ENCODE measurements at places on chromosomes 3 and 15.

- DNase-seq, result no peak
These were observed 1.0 kb upstream of the ISY1 start for GRCh38 chr3:129161860-129162271.

- DNase-seq, result no peak
These were observed 11.8 kb downstream of the AAGAB start for GRCh38 chr15:67242708-67243111.

DNA sequence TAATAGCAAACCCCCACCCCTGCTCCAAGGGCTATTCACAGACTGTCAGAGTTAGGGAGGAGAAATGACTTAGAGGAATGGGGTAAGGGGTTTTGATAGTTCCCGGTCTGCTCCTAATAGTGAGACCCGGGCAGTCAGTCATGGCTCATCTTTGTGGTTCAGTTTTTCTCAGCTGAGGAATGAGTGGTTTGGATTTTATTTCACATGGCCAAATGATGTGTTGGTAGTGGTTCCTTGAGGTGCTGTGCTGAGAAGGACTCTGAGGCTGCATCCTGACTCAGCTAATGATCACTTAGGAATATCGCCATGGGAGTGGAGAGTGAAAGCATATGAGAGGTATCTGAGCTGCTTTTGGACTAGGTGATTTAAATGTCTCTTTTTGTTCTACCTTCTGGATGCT is 80.2 kb downstream of the LPP start:
- DNase-seq, result no peak

- no peak for DNase-seq
These were observed 265.5 kb downstream of the NR2F2 start for GRCh38 chr15:96595951-96596350.

DNA sequence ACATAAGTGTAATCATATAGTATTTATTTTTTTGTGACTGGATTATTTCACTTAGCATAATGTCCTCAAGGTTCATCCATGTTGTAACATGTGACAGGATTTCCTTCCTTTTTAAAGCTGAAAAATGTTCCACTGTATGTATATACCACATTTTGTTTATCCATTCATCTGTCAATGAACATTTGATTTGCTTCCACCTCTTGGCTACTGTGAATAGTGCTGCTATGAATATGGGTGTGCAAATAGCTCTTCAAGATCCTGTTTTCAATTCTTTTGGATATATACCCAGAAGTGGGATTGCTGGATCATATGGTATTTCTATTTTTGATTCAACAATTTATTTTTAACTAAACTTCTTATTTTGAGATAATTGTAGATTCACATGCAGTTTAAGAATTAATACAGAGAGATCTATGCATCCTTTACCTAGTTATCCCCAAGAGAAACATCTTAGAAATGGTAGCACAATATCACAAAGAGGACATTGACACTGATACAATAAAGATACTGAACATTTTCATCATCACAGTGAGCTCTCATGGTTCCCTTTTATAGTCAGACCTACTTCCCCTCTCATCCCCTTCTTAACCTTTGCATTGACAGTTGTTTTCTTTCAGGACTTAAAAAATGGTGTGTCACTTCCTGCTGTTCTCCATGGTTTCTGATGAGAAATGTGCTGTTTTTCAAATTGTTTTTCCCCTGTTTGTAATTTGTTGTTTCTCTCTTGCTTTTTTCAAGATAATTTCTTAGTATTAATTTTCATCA is 90.1 kb downstream of the SATB1 start:
- DNase-seq, result no peak

- no peak for DNase-seq
These were observed 706.3 kb downstream of the PDCD6IP start for GRCh38 chr3:34504775-34505174.

DNA sequence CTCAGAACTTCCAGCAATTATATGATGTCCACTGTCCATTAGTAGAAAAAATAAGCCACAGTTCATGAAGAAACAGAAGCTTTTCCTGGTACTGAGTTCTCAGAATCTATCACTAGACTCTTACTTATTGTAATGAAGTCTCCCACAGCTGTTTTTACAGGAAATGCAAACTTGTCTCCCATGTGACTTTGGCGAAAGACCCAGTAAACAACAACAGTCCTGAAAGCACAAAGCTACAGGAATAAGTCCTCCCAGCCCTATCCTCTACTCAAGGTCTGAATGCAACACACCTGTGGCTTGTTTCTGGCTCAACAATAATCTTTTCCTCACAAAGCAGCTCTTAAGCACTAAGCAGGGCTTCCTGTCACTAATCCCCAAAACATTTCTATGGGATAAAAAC is 55.9 kb downstream of the EOMES start:
- DNase-seq, result no peak

- peak; percentile 67 for DNase-seq
These were observed 330.5 kb downstream of the ROBO2 start for GRCh38 chr3:77370413-77370812.

DNA sequence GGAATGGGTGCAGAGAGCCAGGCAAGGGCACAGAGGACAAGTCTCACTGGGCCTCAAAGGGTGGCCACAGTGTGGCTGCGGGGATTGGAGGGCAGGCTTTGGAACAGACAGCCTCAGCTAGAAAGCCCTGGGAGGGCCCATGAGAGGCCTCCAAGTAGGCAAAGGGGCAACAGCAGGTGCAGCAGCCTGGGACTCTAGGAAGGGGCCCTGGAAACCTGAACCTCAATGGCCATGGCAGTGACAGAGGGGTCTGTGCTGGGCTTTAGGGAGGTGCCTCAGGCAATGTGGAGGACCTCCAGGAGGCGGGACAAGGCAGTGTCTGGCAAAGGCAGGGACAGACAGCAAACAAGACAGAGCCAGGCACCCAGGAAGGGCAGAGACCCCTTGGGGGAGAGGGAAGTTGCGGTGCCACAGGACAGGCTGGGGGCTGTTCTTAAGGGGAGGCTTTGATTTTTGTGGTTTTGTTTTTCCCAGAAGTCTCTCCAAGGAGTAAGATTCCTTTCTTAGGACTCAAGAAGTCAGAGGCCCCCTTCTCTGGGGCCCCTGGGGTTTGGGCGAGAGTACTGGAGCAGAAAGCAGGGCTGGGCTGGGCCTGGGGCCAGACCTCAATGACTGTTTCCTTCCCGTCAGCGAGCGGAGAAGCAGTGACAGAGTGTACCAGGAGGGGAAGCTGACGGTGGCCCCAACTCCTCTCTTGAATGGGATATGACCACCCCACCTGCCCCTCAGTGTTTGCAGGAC is 9.7 kb downstream of the STOML1 start:
- peak; percentile 82 for DNase-seq

GRCh38 chr3:9291821-9292410 is 42.5 kb upstream of the SRGAP3 start:
- DNase-seq, result no peak

DNA sequence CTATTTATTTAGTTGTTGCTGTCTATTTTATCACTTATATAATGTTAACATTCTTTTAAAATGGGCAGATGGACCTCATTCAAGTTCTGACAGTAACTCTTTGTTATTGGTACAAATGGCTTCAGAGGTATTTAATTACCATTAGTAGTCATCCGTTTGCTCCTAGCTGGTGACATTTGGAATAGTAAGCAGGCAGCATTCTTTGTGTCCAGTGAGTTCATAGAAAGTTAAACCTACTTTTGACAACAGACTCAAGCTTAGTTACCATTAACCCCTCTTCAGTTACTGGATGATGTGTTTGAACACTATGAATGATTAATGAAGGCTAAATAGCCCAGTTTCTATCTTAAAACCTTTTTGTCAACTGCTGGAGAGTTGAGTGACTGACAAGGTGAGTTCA is 500.7 kb upstream of the ATP11B start:
- DNase-seq, result no peak

- DNase-seq, result peak; percentile 10
These were observed 305.1 kb downstream of the LSAMP start for GRCh38 chr3:116140100-116140689.

GRCh38 chr15:101138913-101139880 is 112.7 kb downstream of the CHSY1 start:
- peak; percentile 42 for DNase-seq

DNA sequence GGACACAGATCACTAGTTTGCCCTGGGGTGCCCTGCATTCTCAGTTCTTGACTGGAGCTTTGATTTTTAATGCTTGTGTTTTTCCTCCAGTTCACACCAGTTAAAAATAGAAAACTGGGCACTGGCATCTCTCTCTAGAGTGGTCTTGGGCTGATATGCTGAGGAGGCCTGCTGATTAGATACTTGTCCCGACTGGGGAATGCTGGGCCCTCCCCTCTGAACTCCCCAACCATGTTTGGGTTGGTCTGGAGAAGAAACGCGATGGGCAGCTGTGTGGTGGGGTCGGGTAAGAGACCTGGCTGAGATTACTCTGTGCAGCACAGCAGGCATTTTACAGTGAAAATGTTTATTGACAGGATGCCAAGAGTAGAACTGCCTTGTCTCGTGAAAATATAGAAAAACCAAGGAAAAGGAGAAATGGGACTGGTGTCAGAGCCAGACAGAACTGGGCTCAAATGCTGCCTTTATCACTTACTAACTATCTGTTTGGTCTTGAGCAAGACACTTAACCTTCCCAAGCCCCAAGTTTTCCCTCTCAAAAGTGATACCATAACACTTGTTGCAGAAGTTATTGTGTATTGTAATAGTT is 1.6 kb upstream of the ACTC1 start:
- no peak for DNase-seq

DNA sequence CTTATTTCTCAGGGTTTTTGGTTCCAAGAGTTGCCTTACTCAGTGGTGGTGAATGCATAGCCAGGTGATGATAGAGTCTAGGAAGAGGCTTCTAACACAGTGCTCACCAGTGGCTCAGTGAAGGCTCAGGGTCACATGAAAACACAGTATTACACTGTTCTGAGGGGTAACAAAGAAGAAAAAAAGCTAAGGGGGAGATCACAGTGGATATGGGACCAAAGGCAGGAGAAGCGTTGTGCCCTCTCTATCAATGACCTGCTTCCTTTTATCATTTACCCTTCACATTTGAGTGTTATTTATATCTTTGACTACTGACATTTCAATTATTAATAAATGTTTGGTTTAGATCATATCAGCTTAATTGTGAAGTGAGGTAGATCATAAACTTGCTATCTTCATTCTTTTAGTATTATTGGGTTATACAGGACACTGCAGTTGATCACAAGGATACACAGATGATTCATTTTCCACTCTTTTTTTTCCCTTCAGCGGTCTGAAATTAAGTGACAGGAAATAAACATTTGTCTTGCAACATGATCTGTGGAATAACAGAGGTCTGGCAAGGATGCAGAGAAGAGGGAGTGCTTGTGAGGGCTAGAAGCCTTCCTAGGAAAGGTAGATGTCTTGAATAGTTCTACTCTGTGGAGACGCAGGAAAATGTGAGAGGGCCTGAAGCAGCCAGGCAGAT is 171.7 kb downstream of the C3orf38 start:
- DNase-seq, result no peak

DNA sequence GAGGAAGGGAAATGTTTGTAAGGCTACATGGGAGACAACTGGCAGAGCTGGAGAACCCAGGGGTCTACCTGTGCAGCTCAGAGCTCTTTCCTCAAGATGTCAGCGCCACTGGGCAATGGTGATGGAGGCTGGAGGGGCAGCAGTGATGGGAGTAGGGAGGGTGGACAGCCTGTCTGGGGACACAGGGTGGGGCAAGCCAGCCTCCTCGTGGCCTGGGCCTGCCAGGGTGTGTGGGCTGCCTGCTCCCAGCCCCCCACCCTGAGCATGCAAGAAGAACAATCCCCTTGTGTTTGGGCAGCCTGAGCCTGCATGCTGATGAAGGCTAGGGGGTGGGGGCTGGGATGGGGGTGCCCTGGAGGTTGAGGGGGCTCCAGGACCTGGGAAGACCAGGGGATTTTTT is 1.2 kb downstream of the PCBP4 start:
- no peak for DNase-seq

- DNase-seq, result no peak
These were observed 6.9 kb downstream of the ST8SIA2 start for GRCh38 chr15:92400573-92400972.

- DNase-seq, result no peak
These were observed 870 bp upstream of the TSEN2 start for GRCh38 chr3:12483410-12483809.

DNA sequence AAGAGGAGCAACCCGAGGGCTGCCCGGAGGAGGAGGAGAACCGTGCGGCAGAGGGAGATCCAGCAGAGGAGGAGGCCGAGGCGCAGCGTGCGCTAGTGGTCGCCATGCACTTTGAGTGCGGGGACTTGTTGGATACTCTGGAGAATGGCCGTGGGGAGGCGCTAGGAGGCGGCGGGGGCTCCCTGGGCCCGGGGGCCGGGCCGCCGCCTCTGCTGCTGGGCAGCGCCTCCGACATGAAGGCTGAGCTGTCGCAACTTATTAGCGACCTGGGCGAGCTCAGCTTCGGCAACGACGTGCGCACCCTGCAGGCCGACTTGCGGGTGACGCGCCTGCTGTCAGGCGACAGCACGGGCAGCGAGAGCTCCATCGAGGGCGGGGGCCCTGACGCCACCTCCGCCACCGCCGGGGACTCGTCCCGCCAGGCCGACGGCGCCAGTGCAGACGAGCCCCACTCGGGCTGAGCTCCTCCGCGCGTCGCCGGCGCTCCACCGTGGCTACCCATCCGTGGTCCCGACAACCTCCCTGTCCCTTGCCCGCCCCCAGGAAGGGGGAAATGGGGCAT is 2.0 kb downstream of the FAM43A start:
- DNase-seq, result no peak

- no peak for DNase-seq
These were observed 191.1 kb downstream of the PDZRN3 start for GRCh38 chr3:73433687-73434086.
